ENCODE measurements at places on chromosomes 3 and 15.
A peak's percentile ranks its signal among the peaks of the same experiment; 100 is the strongest.

- DNase-seq: no peak
Observed at GRCh38 chr3:102078854-102079808, 229.8 kb downstream of the NFKBIZ start.

GRCh38 chr3:48685293-48685602 lies 467 bp downstream of the NCKIPSD start:
- no peak for DNase-seq

DNA sequence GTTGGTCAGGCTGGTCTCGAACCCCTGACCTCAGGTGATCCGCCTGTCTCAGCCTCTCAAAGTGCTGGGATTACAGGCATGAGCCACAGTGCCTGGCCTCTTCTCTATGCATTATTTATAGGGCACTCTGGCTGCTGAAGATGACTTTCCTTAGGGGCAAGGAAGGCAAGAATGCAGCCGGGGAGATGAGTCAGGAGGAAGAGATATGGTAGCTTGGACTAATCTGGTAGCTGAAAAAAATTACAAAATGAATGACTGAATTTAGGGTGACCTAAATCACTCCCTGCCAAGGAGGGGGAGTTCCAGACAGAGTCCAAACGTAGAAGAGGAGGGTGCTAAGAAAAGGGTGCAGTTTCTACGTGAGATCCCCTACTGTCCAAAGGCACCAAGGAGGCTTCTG lies 14.2 kb downstream of the RHCG start:
- DNase-seq: no peak

DNA sequence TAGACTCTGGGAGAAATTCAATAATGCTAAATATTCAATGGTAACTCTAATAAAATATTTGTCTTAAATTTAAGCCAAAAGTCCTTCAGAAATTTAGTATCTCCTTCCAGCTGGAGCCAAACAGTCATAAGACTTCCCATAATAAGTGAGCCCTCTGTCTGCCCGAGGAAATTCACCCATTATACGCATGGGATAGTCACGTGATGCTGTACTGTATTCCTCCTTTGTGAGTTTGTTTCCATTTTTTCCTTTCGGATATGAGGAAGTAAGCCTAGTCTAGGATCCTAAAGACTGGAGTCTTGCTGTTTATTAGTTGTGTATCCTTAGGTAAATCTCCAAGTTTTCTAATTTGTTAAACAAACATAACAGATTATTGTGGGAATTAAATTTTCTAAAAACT lies 110.4 kb upstream of the PLAAT1 start:
- peak; percentile 0 for DNase-seq

DNA sequence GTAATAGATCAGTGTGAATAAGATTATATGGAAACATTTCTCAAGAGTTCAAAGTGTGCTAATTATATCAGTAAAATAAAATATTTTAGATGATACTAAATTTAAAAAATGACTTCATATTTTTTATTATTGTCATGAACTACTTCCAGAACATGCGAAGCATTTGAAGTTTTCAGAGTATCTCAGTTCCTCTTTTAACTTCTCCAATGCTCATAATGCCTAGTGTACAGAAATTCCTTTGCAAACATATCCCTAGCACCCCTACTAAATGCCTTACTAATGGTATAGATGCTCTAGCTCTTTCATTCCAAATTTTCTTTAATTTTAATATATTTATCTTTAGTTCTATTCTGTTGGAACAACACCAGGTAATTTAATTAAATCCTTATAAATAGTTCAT lies 580.4 kb downstream of the CADM2 start:
- DNase-seq: no peak

GRCh38 chr15:78432664-78433063 lies 5.4 kb upstream of the IREB2 start:
- no peak for DNase-seq

- DNase-seq: no peak
Observed at GRCh38 chr3:114608293-114608692, 314.5 kb downstream of the TIGIT start.

GRCh38 chr3:181722766-181723425 lies 11.2 kb downstream of the SOX2 start:
- no peak for DNase-seq

- DNase-seq: no peak
Observed at GRCh38 chr3:150059729-150060128, 89.0 kb upstream of the PFN2 start.

DNA sequence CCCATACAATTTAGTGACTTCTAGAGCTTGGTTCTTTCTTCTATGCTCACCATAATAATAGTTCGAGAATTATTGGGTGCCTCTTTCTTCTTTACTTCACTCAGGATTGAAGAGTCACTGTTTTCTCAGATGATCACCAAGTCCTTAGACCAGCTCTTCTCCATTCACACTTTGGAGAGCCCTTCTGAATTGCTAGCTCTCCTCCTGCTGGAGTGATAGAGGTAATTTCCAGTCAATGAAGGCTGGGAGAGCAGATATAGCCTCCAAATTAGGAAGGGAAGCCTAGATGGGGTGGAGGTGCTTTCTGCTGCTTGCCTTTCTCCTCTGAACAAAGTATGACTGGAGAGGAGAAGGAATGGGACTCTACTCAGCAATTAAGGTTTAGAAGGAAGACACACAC lies 10.7 kb upstream of the BBX start:
- DNase-seq: no peak

DNA sequence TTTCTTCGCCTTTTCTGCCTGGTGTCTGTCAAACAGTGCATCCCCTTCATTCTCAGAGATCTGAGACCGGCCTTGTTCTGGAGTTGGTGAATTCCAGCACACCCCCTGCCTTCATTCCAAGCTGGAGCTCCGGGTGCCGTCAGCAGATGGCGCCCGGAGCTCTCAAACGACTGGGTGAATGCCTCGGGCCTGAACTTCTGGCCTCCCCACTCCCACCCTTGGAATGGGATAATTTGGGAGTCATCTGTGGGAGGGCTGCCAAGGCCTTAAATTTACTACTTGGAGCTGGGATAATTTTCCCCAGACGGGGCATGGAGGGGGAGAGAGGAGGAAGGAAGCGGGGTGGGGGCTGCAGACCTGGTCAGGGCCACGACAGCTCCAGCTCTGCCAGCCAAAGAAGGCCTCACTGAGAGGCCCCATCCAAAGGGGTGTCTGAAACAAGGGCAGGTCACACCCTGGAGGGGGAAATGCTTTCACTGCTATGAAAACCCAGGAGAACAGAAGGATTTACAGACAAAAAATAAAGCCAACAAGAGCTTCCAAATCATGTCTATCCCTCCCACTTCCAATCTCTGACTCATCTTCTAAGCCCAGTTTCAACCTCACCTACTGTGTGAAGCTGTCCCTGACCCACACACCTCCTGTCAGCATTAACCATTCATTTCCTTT lies 187.9 kb downstream of the OPA1 start:
- DNase-seq: peak; percentile 30

DNA sequence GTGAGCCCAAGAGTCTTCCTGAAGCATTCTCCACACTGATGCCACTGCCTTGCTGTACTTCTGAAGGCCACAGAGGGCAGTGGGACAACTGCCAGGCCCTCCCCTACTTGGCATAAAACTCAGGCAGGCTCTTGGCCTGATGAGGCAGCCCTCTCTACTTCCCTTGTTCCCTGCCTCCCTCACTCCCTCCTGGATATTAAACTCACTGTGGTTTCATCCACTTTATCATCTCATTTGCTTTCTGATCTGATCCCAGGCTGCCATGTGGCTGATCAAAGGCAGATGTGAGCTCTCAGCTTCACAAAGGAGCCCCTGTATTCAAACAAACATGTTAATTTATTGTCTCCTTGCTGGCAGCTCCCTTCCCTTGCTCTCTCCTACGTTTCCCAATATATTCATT lies 533.5 kb downstream of the IGSF11 start:
- no peak for DNase-seq

GRCh38 chr15:88077296-88078020 lies 179.1 kb downstream of the NTRK3 start:
- DNase-seq: no peak

- DNase-seq: no peak
Observed at GRCh38 chr3:30155755-30156154, 450.6 kb upstream of the TGFBR2 start.

DNA sequence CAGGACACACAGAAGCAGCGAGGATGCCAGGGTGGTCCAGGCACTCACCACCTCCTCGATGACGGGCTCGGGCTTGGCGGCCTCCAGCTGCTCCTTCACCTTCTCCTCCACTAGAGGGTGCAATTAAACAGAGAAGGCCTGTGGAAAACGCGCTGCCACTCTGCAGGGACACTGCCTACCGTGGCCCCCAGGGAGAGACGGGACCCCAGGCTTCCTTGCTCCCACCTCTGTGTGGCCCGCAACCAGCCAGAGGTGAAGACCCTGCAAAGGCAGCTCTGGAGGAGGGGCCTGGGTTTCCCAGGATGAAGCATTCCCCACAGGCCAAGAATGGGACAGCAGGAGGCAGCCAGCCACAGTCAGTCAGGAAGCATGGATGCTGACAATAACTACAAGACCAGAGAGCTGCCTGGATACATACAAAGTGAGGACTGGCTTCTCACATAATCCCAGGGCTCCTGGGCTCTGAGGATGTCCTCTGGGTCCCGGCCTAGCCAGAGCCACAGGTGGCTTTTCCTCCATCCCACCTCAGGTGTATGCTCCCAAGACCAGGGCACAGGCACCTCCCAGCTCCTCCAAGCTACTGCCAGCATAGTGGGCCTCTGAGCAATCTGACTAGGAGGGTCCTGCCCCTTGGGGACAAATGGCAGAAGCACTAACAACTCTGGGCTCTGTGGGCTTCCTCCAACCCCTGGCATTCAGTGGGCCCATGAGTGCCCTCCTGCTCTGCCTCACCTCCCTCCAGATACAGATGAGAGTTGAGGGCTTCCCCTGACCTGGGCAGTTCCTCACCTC lies 46.2 kb downstream of the PTH1R start:
- peak; percentile 34 for DNase-seq

- DNase-seq: no peak
Observed at GRCh38 chr3:194396859-194397756, 2.0 kb downstream of the GP5 start.

GRCh38 chr15:98763179-98763578 lies 114.8 kb downstream of the IGF1R start:
- no peak for DNase-seq

DNA sequence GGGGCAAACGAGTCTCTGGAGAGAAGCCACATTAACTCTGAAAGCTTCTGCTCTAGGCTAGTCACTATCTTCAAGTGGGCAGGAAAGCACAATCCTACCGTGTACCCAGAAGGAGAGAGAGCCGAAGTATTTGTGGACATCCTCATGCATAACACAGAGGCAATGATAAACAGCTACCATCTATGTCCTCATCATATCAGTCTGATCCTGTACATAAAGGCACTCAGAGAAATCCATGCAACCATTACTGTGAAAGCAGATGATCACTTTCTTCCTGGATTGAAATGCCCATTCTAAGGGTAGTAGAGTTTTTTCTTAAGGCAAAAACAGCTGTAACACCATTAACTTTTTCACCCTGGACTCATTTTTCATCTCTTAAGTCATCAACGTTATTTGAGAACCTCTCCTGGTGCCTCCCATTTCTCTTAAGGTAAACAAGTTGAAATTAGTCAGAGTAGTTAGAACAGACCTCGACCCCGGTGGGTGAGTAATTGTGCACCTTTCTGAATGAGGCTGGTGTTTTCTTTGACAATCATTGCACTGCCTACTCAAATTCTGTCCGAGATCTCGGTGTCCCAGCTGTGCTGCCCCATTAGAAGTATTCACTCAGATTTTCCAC lies 327.4 kb downstream of the SHQ1 start:
- DNase-seq: no peak

GRCh38 chr15:77017761-77018720 lies 23.1 kb downstream of the PSTPIP1 start:
- no peak for DNase-seq

GRCh38 chr3:46422617-46423016 lies 15.6 kb downstream of the CCRL2 start:
- no peak for DNase-seq

GRCh38 chr15:97976766-97977503 lies 16.4 kb downstream of the ARRDC4 start:
- DNase-seq: no peak

DNA sequence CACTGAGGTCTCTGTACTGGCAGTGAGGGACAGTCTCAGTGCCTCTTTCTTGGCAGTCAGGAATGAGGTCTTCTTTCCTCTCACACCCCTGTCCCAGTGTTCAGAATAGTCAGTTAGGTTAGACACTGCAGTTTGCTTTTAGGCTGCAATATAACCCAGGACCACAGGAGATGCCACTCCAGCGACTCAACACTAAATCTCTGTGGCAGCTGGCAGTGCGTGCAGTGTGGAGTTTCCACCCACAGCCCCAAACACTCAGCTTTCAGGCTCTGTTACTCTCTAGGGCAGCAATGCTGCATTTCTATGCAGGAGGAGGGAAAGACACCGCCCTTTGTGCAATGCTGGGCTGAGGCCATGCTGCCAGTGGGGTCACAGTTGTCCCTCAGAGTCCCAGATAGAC lies 150.2 kb upstream of the SUCLG2 start:
- no peak for DNase-seq

- DNase-seq: no peak
Observed at GRCh38 chr3:37029111-37029510, 35.8 kb downstream of the MLH1 start.

GRCh38 chr3:8638994-8639658 lies 5.5 kb downstream of the SSUH2 start:
- DNase-seq: no peak

GRCh38 chr3:101902041-101902440 lies 52.7 kb downstream of the NFKBIZ start:
- no peak for DNase-seq

DNA sequence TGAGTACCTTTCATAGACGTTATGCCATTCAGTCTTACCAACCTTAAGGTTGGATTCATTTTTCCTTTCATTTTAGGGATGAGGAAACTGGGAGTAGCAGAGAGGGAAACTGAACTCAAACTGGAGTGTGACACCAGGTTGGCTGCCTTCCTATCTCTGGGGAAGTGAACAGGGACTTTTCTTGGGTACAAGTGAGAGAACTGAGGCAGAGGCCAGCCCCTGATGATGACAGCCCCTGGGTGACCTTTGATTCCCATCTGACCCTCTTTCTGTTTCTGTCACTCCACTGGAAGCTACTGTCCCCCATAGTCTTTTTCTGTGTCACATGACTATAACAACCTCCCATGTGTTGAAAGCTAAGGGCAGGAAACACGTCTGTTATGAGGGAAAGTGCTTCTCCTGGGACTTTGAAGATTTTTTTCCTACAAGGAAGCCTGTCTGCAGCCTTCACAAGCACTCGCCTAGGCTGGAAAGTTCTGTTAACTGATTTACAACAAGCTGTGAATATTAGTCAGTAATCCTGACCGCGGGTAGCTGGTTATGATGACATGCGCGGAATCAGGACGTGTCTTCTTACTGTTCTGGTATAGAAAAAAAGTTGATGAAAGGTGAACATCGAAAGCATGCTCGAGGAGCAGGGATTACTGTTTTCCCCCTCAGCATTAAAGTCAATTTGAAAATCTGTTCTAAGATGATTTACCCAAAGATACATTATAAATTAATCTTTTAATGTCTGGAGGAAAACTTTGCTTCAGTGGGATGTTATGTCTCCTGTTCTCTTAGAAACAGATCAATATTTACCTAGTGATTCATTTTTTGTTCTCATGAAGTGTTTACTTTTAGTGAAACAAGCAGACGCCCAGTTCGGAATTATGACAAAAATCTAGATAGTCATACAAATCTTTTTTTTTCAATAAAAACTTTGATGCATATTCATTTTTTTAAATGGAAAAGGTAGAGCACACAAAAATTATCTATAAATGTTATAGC lies 31.5 kb downstream of the ABHD2 start:
- DNase-seq: no peak

All from nucleus accumbens (tissue), 56 donors.